AML-193 (cell line): ENCODE measurements at places on chromosomes 5 and 9.

DNA sequence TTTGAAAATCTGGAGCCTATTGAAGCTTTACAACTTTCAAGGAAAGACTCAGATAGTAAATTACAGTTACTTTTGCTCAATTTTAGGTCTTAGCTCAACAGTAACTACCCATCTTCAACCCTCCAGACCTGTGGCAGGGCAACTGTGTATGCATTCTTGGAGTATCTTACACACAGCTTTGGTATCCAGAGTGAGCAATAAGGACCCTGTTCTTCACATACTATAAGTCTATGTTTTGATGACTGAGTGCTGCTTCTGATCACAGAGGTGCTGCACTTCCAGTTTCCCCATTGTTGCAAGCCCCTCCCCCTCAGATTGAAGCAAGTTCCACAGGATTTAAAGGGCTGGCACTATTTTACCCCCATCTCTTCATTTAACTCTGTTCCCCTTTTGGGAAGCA is 737.4 kb upstream of the GRAMD2B start:
- no peak for DNase-seq

GRCh38 chr9:109469646-109470358 is 28.3 kb downstream of the PTPN3 start:
- DNase-seq = peak; percentile 65

DNA sequence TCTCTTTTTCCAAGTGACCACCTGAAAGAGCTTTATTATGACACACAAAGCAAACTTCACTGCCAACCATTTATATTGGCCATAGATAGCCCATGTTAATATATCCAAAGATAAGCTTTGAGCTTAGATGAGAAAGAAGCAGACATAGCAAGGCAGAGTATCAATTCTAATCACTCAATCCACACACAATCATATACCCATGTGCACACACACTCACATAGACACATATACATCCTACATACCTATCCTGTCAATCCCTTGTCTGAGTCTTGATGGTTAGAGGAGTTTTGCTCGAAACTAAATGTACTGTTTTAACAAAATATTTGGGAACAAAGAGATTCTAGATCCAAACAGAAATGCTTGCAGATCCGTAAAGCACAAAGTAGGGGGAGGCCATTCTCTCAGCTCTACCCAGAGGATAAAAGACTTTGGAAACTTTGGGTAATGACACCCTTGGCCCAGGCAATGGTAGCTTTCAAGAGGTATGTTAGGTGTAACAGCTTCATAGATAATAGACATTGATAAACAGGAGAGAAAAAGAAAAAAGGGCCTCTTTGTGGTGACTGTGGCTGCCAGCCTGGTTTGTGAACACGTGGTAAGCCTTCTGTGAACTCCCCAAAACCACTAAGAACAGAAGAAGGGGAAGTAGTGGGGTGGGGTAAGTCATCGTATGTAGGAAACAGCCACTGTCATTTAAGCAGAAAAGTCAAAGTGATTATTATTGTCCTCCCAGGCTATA is 121.6 kb downstream of the TLR4 start:
- peak; percentile 78 for DNase-seq

GRCh38 chr5:179727106-179727505 is 5.5 kb upstream of the MAML1 start:
- no peak for DNase-seq

DNA sequence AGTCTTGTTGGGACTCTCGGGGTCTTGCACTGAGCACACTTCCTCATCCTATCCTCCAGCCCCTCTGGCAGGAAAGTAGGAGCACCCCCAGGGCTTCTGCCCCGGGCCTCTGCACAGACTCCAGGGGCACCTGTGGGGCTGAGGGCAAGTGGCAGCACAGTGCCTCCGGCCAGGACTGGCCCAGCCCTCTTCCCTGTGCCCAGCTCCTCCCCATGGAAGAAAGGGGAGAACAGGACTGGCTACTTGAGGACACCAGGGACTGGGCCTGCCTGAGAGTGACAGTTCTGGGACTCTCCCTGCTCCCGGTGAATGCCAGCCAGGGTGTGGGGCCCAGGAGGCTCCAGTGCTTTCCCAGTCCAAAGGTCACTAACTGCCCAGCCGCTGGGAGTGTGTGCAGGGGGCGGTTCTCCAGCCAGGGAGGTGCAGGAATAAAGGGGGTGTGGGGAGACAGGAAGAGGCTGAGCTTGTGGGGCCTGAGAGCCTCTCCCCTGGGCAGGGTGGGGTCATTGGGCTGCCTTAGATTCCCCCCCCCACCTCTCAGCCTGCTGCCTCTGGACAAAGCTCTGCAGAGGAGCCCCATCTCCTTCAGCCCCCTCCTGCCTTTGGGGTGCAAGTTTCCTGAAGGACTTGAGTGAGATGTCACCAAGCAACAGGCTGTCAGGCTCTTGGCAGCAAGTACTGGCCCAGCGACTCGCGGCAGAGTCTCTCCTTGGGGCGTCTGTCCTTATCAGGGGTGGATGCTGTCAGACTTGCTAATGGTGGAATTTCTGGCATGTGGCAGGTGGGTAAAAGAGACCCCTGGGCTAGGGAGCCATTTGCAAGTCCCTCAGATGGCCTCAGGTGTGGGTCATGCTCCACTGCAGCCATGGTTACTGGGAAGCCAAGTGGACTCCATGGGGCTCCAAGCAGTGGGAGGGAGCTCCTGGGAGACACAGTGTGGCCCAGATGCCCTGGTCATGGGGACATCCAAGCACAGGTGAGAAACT is 19.1 kb upstream of the JADE2 start:
- no peak for DNase-seq

GRCh38 chr5:17828681-17829080 is 194.4 kb downstream of the TAF11L14 start:
- DNase-seq = no peak

GRCh38 chr5:53884417-53884816 is 324.0 kb downstream of the NDUFS4 start:
- no peak for DNase-seq

GRCh38 chr5:132215329-132215728 is 12.3 kb downstream of the P4HA2 start:
- no peak for DNase-seq

DNA sequence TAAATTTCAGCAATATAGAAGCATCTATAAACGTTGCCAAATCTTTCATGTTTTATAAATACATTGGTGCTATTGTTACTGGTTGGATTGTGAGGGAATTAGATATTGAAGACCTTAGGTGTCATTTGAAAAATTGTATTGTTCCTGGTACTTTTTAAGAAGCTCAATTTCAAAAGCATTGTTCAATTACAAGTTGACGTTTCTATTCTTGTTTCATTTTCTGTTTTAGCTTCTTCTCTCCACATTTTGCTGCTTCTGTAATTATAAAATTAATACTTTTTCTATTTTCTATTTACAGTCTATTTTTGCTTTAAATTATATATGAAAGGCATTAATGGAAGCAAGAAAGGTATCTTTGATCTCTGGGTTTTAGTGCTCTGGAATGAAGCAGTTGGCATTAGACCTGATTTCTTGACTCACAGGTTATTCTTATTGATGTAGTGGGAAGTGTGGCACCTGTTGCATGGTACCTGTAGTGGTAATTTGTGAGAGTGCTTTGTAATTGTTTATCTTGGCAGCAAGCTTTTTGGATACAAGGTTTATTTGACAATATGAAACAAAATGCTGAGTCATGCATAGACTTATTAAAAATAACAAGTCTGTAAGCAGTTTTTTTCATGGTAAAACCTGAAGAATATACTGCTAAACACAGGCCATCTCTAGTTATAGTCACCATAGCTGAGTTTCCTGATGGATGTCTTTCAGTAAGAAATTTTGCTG is 13.2 kb downstream of the MACIR start:
- DNase-seq = no peak

- DNase-seq = no peak
These were observed 147.6 kb downstream of the SEMA5A start for GRCh38 chr5:9398227-9398626.

DNA sequence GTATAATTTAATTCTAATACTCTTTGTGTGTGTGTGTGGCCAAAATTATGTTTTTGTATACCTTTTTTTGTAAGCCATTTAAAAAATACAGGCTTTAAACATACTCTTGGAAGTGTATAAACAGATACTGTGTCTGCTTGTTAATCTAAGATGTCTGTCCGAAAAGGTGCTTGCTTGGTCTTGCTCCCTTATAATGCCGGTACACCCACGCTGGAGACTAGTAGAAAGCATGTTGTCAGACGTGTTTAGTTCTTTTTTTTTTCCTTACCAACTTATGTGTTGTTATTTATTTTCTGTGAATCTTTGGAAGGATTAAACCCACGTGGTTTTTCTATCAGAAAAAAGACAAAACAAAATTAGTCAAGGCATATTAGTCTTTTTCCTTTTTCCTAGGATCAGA is 9.5 kb downstream of the GAPVD1 start:
- no peak for DNase-seq

GRCh38 chr5:170443624-170444023 is 54.5 kb upstream of the KCNMB1 start:
- no peak for DNase-seq

- DNase-seq = no peak
These were observed 7.7 kb upstream of the CEP72 start for GRCh38 chr5:604391-604831.

DNA sequence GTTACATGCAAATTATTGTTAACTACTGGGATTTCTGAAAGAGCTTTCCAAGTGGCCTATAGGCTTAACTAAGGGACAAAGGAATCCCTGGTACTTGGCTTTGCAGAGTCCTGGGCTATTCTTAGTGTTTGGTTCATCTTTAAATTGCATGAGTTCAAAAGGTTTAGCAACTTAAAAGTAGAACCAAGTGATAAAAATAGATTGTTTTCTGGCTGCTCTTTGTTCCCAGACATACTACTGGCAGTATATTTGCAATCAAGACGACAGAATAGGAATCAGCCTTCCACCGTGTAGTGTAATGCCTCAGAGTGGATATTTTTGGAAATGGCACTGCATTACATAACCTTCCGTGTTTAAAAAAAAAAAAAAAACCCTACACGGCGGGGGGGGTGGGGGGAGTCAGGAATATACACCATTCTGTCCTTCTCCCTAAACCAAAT is 1.0 kb downstream of the NREP start:
- peak; percentile 34 for DNase-seq

DNA sequence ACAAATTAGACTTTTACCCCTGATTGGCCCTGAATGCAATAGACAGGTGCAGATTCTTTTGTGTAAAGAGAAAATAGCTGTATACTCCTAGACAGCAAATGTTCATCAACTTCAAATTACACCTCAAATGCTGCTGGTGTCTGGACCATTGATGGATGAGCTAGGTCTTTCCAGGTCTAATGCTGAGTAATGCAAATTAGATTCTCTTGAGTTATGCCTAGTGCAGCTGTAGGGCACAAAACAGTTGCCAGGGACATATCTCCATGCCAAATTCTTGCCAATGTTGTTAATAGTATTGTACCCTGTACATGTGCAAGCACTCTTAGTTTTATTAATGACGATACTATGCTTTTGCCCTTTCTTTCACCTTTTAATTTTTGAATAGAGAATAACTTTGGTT is 72.3 kb upstream of the CNTLN start:
- no peak for DNase-seq

GRCh38 chr5:136192015-136192525 is 892 bp downstream of the SMIM32 start:
- DNase-seq = no peak

- no peak for DNase-seq
These were observed 36.8 kb upstream of the FRRS1L start for GRCh38 chr9:109203761-109204360.

GRCh38 chr5:57577432-57578175 is 95.0 kb upstream of the ACTBL2 start:
- DNase-seq = no peak

GRCh38 chr9:13163287-13163686 is 116.2 kb downstream of the MPDZ start:
- no peak for DNase-seq

GRCh38 chr5:143207058-143207457 is 196.4 kb downstream of the NR3C1 start:
- no peak for DNase-seq
